GDM1 (cell line): ENCODE measurements at places on chromosomes 13 and 19.

GRCh38 chr19:42114412-42114811, 17.8 kb downstream of the POU2F2 start:
- no peak for DNase-seq

GRCh38 chr19:34633802-34634201, 43.2 kb downstream of the SCGB2B2 start:
- no peak for DNase-seq

DNA sequence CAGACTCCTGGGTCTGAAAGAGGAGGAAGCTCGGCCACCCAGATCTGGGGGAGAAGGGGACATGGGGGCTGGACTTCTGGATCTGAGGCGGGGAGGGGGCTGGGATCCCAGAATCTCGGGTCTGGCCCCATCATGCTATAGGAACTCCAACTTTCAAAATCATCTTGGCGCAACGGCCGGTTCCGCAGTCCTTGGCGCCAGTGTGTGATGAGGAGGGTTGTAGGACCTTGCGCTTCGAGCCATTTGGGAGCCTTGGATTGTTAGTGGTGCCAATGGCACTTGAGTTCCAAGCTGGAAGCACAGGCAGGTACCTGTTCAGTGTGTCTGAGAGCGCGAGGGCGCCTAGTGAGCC, 324 bp downstream of the RUVBL2 start:
- no peak for DNase-seq

DNA sequence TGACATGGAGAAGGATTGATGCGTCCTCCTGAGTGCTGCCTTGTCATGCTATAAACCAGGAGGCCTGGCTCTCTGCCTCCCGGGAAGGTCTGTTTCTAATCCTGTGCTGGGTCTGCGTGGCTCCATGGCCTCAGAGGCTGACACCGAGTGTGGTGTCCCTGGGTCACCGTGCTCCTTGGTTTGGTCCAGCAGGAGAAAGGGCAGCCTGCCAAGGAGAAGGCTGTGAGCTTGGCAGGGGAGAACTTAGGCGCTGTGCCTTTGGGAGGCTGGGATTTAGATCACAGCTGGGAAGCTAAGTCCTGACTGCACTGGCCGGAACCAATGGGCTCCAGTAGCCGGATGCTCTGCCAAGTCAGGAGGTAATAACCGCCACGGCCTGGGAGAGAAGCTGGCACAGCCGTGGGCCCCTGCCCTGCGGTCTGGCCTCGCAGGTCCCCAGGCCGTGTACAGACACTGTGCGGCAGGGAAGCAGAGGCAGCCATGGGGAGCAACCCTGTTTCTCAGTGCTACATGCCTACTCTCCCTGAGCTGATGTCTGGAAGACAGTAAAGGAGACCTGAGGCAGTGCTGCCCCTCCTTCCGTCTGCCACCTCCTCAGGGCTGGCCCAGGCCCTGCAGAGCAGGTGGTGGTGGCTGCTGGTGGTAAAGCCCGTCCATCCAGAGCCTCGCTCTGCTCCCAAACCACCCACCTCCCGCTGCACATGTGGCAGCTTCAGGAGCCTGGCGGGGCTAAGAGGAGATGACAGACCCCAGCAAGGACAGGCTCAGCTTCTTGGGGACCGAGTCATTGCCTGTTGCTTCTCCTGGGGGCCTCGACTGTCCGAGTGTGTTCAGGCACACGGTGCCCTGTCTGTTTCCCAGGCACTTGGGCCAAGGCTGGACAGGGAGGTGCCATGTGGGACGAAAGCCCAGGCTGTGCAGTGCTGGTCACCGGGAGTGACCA, 44.9 kb downstream of the C13orf46 start:
- no peak for DNase-seq

DNA sequence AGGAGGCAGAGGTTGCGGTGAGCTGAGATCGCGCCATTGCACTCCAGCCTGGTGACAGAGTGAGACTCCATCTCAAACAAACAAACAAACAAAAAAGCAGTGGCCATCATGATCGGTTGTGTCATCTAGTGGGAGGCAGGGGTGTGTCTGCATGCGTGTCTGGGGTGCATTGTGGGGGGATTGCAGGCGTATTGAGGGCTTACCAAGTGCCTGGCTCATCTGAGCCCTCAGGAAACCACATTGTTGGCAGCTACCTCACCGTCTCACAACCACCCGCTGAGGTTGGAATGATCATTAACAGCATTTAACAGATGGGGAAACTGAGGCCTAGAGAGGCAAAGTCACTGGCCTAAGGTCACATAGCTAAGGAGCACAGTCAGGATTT, 30.5 kb downstream of the NFIC start:
- no peak for DNase-seq

DNA sequence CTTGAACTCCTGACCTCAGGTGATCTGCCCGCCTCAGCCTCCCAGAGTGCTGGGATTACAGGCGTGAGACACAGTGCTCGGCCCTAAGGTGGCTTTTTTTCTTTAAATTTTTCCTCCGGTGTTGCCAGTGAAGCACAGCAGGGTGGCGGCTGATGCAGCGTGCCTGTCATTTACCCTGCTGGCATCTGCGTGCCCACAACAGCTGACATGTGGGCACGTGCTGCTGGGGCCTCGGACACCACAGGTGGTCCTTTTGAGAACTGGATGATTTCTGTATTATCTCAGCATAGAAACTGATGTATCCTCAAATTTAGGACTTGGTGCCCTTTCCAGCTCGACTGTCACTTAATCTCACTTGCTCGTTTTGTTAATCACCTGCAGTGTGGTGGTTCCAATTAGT, 31.2 kb upstream of the TEX29 start:
- no peak for DNase-seq

DNA sequence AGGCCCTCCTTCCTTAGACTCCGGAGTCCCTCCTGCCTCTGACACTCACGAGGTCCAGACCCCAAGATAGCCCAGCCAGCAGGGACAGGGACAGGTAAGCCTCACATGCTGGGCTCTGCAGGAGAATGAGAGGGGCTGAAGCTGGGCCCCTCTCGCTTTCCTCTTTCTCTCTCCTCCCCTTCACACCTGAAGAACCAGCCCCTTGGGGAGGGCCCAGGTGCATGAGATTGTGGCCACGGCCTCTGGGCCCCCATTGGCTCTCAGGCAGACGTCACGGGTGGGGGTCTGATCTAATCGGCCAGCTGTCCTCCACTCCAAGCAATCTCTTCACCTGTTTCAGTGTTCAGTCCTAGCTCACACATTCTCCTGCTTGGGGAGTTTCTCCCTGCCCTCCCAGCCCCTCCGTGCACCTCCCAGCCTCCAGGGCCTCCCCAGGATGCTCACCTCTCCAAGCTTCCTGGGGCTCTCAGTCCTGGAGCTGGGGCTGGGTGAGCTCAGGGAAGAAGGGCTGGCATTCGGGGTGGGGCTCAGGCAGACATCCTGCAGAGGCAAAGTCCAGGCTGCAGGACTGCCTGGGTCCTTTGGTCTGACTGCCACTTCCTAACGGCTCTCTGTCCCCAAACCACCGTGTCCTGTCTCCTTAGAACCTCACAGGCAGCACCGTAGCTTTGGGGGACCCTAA, 2.8 kb downstream of the TMEM150B start:
- DNase-seq, result no peak

- peak; percentile 51 for DNase-seq
Observed at GRCh38 chr19:35346193-35347052, 1.3 kb upstream of the FFAR1 start.

DNA sequence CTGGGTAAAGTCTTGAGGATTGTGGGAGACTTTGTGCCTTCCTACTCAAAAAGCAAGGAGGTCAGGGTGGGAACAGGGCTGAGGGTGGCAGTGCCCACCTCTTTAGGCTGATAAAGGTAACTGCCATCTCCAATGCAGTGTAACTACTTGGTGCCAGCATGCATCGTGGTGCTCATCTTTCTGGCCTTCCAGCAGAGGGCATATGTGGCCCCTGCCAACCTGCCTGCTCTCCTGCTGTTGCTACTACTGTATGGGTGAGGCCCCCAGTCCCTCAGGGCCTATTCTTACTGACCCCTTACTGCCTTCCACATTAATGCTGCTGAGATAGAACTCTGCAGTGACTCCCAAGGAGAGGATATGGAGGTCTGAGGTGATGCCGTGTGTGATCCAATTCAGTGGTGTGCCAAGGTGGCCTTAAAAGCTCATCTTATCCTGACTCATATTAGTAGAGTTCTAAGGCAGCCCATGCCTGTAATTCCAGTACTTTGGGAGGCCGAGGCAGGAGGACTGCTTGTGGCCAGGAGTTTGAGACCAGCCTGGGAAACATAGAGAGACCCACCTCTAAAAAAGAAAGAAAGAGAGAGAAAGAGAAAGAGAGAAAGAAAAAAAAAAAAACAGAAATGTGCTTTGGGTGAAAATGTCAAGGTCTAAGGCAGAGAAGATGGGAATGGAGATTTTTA, 9.7 kb upstream of the ARHGAP45 start:
- peak; percentile 54 for DNase-seq

GRCh38 chr19:776549-776948, 20.7 kb upstream of the PTBP1 start:
- no peak for DNase-seq

- no peak for DNase-seq
Observed at GRCh38 chr13:79673310-79673992, 192.5 kb downstream of the NDFIP2 start.

GRCh38 chr13:19670147-19670546, 36.7 kb downstream of the MPHOSPH8 start:
- no peak for DNase-seq
